Activated T-cell treated with anti-CD3 and anti-CD28 coated beads, Interleukin-2, amount 50 U/mL, for 72 hours (primary cell): ENCODE measurements at places on chromosomes 6 and 20.
A peak's percentile ranks its signal among the peaks of the same experiment; 100 is the strongest.

DNA sequence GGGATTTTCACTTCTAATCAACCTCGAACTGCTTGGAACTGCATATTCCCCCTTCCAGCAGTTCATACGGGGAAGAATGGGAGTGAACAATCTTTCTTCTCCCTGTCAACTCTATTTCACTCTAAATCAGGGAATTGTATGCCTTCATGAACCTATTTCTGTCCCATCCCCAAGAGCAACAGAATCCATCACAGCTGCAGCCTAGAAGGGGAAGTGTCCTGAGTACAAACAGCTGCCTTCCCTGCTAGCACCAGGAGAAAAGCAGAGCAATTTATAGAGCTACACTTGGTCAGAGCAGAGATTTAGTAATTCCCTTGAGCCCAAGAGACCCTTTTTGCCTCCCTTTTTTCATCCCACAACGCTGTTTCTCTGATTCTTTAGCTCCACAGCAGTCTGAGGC, 208.4 kb downstream of the ADGRG6 start:
- no peak for DNase-seq

DNA sequence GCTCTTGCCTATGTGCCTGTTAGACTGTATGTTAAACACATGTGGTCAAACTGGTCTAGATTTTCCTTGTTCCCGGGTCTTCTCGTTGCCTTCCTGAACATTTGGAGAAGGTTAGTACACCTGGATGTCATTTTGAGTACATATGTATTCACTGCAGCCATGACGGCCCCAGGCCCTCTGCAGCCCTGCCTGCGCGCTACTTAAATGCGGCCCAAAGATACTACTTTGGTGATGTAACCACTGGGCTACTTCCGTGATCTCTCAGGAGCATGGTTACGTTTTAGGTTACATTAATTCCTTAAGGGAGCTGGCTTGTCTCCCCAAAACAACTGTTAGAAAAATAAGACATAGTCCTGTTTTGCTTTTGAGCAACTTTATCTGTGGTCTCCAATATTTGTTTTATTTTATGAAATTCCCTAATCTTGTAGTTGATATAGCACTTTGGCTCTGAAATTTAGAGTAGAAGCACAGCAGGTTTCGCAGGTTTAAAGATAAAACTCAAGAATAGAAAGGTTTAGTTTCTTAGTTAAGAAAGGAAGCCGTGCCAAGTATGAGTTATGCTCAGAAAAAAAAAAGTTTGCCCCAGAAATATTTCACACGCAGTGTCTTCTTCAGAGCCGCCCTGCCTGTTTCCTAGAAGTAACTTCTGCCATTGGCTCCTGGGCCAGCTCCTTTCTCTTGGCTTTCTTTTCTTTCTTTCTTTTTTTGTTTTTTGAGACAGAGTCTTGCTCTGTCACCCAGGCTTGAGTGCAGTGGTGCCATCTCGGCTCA, 38.1 kb downstream of the TIAM2 start:
- DNase-seq, result no peak

DNA sequence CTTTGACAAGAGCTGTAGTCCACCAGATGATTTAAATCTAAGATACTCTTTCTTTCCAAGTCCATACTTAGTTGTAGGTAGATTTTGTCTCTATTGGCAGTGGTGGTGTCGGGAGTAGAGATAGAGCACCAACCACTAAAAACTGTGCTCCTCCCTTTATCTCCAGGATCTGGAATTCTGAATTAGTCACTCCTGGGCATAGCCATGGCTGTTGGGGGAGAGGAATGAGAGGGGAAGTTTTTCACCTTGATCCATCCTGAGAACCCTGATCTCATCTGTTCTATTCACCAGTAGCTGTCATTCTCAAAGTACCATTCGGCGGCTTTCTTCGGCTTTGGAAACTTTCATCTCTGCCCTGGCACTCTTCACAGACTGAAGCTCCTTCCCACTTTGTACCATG, 35.6 kb upstream of the NKX2-4 start:
- no peak for DNase-seq

- peak; percentile 35 for DNase-seq
These were observed 41.3 kb downstream of the SPDEF start for GRCh38 chr6:34514593-34515472.

DNA sequence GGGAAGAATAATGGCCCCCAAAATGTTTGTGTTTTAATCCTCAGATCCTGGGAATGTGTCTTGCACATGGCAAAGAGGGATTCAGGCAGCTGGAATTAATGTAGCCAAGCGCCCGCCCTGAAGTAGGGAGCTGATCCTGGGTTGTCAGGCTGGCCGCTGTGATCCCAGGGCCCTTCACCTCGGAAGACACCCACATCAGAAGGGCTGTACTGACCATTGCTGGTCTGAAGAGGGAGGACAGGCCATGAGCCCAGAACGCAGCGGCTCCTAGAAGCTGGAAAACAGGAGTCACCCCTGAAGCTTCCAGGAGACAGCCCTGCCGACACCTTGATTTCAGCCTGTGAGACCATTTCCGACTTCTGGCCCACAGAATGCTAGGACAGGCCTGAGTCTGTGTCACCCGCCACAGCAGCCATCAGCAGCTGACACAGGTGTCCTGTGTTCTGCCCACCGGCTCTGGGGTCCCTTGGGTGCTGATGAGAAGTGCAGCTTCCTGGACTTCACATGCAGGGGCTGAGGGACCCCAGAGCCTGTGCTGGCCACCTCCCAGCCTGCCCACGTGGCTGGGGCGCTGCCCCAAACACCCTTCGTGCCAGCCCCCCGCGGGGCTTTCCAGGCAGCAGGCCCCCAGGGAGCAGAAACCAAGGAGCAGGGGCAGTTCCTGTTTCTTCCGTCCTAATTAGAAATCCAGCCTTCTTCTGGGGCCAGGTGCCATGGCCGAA, 86.3 kb downstream of the ERMARD start:
- no peak for DNase-seq

GRCh38 chr20:4775322-4776078, 53.8 kb downstream of the PRND start:
- DNase-seq, result no peak

- no peak for DNase-seq
These were observed 19.3 kb downstream of the SLC13A3 start for GRCh38 chr20:46631874-46632446.

DNA sequence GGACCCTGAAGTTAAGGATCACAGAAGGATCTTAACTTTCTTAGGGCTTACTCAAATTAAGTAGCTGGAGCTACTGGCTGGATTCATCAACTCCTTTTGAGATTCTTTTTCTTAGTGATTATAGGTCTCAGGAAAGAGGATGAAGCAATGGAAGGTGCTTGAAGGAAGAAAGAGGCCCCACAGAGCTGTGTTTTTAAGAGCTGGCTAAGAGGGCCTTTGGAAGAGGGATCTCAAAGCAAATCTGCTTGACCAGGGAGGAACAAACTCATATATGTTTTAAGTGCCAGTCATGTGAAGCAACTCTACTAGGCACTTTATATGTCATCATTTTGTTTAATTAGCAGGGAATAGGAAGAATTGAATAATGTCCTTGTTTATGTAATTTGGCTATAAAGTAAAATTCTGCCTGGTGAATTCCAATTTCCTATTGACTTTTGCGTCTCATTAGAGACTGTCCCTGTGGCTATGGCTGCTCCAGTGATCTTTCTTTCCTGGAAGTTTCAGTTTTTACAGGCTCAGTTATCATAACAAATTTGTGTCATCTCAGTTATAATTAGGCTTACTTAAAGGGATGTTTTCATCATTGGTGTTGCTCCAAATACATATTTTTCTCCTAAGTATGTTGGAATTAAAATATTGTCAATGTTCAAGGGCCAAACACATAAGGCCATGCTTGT, 222.8 kb upstream of the CITED2 start:
- no peak for DNase-seq

DNA sequence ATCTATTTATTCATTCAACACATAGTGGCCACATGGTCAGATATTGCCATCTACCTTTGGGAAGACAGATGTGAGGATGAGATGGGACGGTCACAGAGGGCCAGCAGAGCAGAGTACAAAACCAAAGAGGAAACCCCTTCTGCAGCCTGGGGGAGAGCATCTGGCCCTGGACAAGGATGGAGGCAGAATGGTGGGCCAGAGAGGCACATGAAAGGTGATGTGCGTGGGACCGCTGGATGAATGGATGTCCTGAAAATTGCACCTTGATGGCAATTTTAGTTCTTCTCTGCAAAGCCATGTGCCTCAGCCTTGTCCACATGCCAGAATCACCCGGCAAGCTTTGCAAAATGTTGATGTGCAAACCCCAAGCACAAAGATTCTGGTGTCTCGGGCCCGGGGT, 77.4 kb upstream of the CD93 start:
- DNase-seq, result no peak

GRCh38 chr6:90720404-90720803, 133.5 kb upstream of the MAP3K7 start:
- DNase-seq, result no peak

- DNase-seq, result no peak
These were observed 13.4 kb downstream of the TMEM200A start for GRCh38 chr6:130379223-130379622.

GRCh38 chr6:52190409-52190808, 4.2 kb downstream of the IL17A start:
- DNase-seq, result no peak

DNA sequence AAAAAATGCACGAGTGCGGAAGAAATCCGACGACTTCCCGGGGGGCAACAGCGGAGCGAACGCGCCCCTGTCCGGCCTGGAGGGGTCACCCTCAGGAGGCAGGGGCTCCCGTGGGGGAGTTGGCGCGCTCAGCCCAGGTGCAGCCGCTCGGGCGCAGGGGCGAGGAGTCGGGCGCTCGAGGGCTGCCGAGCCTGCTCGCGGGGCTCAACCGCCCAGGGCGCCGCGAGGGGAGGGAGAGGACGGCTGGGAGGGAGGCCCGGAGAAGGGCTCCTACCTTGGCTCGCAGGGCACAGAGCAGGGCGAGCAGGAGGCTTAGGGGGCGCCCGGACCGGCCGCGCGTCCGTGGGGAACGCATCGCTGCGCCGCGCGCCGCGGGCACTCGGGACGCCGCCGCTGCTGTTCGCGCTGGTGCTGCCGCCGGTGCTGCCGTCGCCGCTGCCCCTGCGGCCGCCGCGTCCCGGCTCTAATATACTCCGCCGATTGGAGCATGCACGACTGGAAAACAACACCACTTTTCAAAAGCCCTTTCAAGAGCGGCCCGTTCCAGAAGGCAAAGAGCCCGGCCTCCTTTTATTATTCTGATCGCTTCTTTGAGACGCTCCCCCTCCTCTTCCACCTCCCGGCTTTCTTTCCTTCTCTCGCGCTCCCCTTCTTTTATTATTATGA, 490 bp downstream of the JAG1 start:
- peak; percentile 25 for DNase-seq

- DNase-seq, result no peak
These were observed 636.0 kb downstream of the BCKDHB start for GRCh38 chr6:80742481-80742880.

- peak; percentile 34 for DNase-seq
These were observed 57.1 kb upstream of the MLN start for GRCh38 chr6:33860706-33861474.

DNA sequence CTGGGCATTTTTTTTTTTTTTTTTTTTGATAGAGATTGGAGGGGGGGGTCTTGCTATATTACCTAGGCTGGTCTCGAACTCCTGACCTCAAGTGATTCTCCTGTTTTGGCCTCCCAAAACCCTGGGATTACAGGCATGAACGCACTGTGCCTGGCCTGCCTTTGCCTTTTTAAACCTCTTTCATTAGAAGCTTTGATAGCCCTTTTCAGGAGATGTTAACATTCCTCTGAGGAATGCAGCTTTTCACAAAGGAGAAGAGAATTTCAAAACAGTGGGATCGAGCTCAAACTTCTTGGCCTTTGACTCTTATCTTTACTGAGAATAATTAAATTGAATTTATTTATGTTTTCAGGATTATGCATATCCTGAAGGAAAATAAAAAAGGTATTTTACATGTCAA, 31.3 kb downstream of the SLC26A8 start:
- no peak for DNase-seq

DNA sequence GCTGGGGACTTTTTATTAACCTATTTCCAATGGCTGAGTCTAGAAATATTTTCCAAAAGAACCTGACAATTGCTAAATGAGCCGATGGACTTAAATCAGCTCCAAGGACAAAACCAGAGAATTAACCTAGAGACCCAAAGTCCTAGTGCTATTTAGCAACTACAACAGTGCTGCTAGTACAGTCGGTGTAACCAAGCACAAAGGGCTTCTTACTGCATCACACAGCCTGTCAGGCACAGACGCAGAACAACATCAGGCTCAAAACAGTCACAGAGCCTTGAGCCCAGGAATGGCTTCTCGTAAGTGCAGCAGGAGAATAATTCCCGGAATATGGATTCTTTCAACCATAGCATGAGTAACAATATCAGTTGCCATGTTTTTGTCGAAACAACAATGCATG, 70.0 kb downstream of the GFOD1 start:
- DNase-seq, result no peak
